Stimulated activated CD8-positive, alpha-beta memory T cell treated with anti-CD3 and anti-CD28 coated beads, Interleukin-7, amount 100 ng/mL, for 1 hour (primary cell): ENCODE measurements at places on chromosomes 7 and 10.

- DNase-seq, result no peak
These were observed 31.8 kb downstream of the DNMBP start for GRCh38 chr10:99977916-99978315.

GRCh38 chr7:140541513-140542227 is 62.4 kb upstream of the MKRN1 start:
- DNase-seq, result no peak

DNA sequence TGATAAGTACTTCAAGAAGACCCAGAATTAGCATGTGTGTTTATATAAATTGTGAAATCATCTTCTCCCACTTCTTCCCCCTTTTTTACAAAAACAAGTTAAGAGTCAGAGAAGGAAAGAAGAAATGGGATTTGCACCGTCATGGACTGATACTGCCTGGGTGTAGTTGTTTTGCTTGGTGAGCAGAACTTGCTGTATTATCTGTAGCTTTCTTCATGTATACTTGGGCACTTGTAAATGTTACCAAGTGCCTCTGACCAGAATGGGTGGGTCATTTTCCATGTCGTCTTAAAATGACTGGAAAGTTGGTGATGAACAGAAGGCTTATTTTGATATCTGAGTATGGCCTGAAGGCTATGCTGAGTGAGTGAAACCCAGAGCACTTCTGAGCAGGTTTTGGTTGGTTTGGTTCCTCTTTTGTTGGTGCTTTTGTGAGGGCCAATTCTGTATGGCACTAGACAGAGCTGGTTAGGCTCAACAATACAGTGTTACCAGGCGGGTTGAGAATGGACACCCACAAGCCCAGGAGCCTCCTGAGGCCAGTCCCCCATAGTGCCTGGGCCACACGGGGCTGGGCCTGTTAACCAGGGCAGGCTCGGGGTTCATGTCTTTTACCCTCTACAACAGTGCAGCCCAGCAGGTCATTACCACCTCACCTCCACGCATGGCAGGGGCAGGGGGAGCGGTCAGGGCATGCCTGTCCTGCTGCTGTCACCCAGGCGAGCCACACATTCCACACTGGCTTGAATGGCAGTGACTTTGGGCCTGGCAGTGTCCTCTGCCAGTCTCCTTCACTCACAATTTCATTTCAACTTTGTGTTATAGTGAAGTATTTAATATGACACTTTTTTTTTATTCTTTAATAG is 115.1 kb downstream of the CCNY start:
- no peak for DNase-seq

DNA sequence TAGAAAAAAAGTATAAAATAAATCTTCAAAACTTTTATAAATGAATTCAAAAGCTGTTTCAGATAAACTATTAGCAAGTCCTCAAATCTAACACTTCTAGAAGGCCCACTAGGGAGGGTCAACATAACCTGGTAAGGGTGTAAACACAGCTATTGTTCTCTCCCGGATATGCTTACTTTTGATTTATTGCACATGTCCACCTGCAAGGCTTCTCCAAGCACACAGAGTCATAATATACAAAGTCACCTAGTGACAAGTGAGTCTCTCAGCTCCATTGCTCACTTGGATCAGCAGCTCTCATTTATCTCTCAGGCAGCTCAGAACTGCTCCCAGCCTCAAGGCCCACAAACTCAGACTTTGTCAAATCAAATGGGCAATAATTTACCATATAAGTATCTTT is 44.0 kb upstream of the COL1A2 start:
- DNase-seq, result no peak

- no peak for DNase-seq
These were observed 1.8 kb upstream of the ATG9B start for GRCh38 chr7:151025924-151026671.

GRCh38 chr7:71521506-71521905 is 389.6 kb downstream of the GALNT17 start:
- no peak for DNase-seq

GRCh38 chr7:44470135-44470479 is 20.4 kb downstream of the NUDCD3 start:
- DNase-seq, result no peak
